Myocyte (in vitro differentiated cells): ENCODE measurements at places on chromosomes 5 and 9.

DNA sequence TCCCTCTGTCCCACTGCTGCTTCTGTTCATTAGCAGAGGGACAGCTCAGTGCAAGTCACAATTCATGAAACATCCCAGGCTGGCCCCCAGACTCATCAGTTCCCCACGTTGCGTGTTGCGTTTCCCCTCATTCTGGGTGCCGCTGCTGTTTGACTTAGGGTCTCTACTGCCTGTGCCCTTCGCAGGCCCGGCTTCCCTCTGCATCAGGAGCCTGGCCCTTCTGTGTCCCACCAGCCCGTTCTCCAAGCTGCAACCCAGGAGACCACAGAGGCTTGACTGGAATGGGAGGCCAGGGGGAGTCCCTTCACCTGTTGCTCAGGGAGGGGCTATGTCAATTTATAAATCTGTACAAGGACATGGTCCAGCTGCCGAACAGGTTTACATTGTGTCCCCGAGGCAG is 53.9 kb upstream of the SUSD3 start:
- DNase-seq, result no peak

- no peak for DNase-seq
These were observed 80.2 kb downstream of the GCNT1 start for GRCh38 chr9:76539180-76539579.

GRCh38 chr9:137959641-137960411 is 82.2 kb downstream of the CACNA1B start:
- DNase-seq, result no peak

GRCh38 chr9:69820955-69821788 is 555 bp downstream of the CFAP95 start:
- DNase-seq, result no peak

GRCh38 chr5:93503598-93504067 is 77.4 kb downstream of the NR2F1-AS1 start:
- DNase-seq, result peak; percentile 52
